HEK293T (cell line): ENCODE measurements at places on chromosomes 13 and 19.

DNA sequence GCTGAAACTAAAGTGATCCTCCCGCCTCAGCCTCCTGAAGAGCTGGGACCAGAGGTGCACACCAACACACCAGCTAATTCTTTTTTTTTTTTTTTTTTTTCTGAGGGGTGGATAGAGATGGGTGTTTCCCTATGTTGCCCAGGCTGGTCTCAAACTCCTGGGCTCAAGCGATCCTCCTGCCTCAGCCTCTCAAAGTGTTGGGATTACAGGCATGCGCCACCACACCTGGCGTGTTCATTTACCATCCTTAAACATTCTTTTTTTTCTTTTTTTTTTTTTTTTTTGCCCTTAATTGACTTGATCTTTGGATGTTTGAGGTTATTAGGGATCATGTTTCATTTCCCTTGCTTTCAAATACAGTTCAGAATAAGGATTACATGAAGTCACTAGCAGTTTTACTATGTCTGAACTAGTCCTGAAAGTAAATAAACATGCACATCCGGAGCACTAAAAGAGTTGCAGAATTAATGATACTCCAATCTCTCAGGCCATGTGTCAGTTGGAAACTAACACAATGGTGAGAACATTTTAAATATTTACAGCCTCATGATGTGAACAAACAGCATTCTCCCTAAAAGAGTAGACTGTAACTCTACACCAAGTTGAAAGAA lies 10.2 kb downstream of the UTP14C start:
- no peak for DNase-seq

DNA sequence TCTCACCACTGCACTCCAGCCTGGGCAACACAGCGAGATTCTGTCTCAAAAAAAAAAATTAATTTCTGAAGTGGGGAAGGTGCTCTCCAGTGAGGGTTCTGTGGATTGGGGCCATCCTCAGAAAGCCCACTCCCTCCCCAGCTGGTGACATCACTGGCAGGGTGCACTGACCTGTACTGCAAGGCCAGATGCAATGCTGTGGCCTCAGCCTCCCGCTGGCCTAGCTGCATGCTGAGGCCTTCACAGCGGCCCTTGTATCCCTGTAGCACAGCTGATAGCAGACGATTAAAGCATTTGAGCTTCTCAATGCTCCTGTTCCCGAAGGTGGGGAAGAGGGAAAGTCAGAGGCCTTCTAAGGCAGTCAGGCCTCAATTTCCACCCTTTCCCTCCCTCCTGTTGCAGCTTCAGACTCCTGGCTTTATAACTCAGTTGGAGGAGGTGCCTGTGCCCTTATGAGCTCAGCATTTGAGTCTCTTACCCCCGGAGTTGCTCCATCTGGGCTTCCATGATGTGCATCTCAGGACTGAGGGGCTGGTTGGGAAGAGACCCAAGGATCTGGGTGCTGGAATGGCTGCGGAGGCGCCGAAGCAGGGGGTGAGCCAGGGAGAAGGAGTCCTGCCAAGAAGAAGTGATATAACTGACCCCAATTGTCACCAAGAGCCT lies 5.3 kb downstream of the USHBP1 start:
- no peak for DNase-seq

DNA sequence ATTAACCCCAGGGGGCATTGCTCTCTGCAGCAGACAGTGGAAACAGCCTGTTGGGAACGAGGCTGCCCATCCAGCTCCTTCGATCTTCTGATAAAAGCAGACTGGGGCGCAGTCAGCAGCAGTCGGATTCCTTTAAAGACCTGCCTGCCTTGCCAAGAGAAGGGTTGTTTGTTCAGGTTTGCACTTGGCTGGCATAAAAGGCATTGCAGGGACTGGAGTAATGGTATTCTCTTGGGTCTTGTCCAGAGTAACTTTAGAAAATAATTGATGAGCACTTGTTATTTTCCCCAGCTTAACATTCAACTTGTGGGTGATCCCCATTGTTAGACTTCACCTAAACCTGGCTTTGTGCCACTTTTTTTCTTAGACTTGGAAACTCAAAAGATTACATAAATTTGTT lies 67.3 kb upstream of the SLC10A2 start:
- no peak for DNase-seq

GRCh38 chr19:32824916-32825608 lies 44.5 kb downstream of the SLC7A9 start:
- DNase-seq = no peak

GRCh38 chr19:18292810-18293641 lies 11.6 kb upstream of the JUND start:
- DNase-seq = peak; percentile 48

DNA sequence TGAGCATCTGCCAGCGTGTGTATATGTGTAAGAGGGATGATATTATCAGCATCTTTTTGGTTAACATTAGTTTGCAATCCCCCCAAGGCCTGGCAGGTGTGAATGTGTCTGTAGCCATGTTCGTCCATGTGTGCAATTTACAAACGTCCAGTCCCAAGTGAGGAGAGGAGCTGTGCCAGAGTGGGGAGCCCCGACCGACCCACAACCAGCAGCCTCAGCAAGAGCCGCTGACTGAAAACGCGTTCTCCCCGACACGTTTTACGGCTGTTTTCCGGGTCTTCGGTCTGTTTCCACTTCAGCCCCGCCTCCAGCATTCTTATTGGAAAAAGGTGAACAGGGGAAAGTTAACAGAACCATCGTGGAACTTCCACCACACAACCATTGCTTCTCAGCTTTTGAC lies 119.1 kb upstream of the SOX1 start:
- no peak for DNase-seq

DNA sequence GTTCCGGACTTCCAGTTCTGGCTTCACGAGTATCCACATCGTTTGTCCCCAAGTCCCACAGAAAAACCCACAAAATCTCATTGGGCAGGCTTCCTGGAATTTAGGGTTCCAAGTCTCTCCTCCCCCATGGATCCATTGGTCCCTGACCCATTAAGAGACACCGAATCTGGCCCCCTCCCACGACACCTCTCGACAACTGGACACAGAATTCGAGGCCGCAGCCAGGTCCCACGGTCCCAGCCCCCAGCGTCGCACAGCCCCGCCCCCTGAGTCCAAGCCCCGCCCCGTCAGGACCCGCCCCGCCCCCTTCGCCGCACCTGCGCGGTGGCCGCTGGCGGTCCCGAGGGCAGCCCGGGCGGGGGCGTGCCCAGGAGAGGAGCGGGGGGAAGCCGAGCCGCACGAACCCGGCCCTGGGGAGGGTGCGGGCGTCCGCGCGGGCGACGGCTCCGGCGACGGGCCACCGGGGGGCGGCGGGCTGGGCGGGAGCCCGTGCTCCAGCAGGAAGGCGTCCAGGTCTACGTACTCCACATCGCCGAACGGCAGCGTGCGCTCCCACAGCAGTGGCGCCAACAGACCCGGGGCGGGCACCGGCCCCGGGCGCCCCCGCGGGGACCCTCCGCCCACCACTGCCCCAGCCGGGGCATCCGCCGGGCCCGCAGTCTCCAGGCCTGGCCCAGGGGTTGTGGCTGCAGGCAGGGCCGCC lies 1.8 kb downstream of the DBP start:
- DNase-seq = peak; percentile 73

DNA sequence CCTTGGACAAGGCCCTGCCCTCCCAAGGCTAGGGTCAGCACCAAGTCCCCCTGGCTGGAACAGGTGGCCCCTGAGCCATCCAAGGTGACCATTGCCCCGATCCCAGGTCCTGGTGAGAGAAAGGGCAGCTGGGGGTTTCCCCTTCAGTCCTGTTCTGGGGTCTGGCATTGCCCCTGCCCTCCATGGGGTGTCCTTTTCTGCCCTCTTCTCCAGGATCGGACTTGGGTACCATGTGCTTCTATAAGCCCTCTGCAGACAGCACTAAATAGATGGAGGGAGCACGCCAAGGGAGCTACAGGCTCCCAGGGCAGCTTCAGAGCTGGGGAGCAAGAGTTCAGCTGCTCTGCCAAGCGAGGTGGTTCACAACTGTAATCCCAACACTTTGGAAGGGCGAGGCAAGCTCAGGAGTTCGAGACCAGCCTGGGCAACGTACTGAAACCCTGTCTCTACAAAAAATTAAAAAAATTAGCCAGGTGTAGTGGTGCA lies 13.5 kb upstream of the KCNN1 start:
- no peak for DNase-seq

DNA sequence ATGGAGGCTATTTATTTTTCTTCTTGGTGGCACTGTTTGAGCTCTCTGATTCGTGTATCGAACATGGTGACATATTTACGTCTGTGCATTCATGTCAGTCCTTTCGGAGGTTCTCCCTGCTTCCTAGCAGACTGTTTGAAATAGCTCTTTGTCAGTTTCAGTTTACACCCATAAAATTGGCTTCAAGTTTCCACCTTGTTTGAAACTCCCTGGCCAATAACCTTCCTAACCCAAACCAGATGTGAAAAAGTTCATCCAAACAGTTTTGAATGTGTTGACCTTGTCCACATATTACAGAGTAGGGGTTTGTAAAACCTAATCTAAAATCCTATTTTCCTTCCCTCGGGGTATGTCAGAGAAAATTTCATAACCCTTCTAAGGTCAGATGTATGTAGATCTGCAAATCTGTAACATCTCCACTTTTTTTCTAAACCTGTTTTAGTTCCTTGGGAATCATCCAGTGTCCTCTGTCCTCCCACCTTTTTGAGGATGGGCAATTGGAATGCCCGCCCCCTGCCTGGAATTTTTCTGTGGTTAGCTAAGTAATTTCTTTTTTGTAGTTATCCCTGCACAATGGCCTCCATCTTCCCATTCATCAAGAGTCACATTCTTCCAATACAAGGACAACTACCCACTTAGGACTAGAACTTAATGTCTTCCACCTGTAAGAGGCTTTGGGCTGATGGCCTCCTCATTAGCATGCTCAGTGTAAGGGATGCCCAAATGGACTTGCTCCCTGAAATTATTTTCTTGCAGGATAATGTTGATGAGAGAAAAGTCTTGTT lies 499.8 kb downstream of the GPC6 start:
- peak; percentile 27 for DNase-seq

DNA sequence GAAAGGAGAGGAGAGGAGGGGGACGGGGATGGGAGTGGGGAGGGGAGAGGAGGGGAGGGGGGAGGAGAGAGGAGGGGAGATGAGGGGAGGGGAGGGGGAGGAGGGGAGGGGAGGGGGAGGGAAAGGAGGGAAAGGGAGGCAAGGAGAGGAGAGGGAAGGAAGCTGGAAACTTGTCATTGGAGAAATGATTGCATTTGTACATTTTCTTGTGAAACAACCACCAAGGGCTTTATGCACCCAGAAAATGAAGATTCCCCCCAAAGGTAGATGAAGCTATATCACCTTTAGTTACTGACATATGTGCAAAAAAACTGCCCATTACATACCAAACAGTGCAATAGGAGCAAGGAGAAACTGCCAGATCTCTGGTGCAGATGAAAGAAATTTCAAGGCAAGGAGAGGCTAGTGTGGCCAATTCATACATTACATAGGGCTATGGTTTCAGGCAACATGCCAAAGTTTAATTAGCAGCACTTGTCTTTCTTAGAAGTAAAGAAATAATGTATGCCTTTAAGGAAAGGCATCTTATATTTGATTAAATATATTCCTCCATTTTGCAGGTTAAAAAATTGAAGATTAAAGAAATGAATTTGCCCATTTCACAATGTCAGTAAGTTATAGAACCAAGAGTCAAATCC lies 49.5 kb upstream of the STK24 start:
- no peak for DNase-seq

- no peak for DNase-seq
These were observed 7.2 kb upstream of the FCHO1 start for GRCh38 chr19:17743874-17744580.

DNA sequence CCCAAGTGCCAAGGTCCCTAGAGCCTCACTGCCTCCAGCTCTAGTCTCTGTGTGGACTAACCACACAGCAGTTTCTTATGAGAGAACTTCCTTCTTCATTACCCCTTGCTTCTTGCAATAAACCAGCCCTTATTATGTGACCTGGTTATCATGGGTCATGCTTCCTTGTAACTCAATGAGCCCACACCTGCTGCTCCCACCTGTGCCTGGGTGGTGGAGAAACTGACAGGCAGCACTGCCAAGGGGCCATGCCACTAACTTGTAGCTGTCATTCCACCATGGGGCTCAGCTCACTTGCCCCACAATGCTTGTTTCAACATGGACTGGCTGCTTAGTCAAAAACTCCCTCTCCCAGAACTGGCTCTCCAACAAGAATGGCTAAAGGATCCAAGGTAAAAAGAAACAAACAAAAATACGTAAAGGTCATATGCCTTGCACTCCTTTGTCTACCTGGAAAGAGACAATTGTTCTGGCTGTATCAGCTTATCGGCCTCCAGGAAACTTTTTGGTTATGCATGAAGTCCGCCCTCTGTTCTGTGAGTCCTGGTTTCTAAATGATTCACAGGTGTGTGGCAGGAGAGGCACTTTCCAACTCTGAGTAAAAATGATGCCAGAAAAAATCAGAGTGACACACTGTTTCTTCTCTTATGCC lies 446.4 kb downstream of the COG6 start:
- no peak for DNase-seq

- DNase-seq = no peak
These were observed 382.7 kb downstream of the MYO16 start for GRCh38 chr13:109012115-109012514.

- no peak for DNase-seq
These were observed 13.1 kb downstream of the PCID2 start for GRCh38 chr13:113195360-113195759.

DNA sequence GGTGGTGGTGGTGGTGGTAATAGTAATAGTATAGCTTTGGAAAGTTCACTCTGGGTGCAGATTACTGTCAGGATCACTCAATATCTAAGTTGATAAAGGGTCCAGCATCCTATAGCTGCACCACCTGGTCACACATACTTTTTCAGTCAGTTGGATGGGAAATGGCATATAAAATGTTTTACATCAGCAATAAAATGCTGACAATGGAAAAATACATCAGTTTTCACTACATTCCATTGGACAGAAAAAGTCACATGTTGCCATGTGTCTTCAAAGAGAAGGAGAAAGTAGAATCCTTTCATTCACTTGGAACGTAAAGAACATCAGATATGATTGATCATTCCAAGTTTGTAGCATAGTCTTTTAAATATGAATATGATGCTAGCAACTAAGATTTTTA lies 481.4 kb downstream of the SLITRK6 start:
- no peak for DNase-seq

- DNase-seq = no peak
These were observed at the start of gene ALOX5AP for GRCh38 chr13:30735025-30735871. Gene ALOX5AP, plus strand, starts transcription at chr13:30735543. Its CDS starts 63 bp downstream, at chr13:30735606.

DNA sequence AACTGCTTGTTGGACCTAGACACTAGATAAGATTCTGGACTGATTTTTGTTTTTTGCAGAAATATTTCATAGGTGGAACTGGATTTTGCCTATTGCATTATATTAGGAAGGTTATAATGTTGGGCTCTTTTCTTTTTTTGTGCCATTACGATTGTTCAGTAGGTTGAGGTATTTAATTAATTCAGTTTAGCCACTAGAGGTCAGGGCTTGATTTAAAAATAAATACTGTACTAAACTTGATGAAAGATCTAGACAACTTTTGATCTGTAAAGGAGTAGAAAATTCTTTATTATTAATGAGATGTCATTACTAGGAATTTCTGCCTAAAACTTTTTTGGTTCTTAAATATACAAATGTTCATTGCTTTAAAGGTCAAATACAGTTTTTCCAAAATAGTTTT lies 15.2 kb upstream of the SUPT20H start:
- no peak for DNase-seq
